ENCODE measurements at places on chromosomes 3 and 15.
A peak's percentile ranks its signal among the peaks of the same experiment; 100 is the strongest.

- DNase-seq: no peak
Observed at GRCh38 chr3:146313746-146314111, 62.8 kb upstream of the PLSCR4 start.

DNA sequence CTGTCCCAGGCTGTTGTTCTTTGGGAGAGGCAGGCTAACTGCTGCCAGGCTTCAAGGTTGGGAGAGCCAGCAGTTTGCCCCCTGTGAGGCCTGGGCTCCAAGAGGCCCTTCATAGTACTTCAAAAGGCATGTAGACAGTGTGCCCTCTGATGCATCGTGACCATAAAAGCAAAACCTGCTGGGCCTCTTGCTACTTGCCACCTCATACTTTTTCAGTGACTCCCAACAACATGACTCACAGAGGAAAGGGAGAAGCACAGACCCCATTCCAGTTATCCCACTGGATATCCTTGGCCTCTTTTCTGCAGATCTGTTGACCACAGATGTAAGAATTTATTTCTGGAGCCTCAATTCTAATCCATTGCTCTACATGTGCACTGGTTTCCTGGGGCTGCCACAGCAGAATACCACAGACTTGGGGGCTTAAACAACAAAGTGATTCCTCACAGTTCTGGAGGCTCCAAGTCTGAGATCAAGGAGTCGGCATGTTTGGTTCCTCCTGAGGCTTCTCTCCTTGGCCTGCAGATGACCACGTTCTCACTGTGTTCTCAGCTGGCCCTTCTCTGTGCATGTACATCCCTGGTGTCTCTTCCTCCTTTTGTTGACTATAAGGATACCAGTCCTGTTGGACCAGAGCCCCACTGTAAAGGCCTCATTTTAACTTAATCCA is 8.9 kb upstream of the NSMCE3 start:
- DNase-seq: no peak

- no peak for DNase-seq
Observed at GRCh38 chr3:24339266-24339825, 155.3 kb downstream of the THRB start.

DNA sequence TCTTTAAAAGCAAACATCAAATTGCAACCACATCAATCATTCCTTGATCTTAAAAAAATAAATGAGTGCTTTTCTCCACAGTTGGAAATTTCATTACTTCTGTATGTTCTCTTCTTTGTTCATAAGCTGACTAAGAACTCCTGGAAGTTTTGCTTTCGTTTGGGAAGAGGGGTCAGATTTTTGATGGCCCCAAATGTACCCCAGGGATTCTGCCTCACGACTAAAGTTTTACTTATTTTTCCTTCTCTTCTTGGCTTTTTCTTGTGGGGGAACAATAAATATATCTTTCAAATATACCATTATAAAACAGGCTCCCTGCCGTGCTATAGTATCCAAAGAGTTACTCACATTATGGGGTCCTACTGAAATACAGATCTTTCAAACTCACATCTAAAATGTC is 215.0 kb upstream of the CDIN1 start:
- no peak for DNase-seq

- no peak for DNase-seq
Observed at GRCh38 chr15:62782071-62782841, 260.3 kb upstream of the TPM1 start.

DNA sequence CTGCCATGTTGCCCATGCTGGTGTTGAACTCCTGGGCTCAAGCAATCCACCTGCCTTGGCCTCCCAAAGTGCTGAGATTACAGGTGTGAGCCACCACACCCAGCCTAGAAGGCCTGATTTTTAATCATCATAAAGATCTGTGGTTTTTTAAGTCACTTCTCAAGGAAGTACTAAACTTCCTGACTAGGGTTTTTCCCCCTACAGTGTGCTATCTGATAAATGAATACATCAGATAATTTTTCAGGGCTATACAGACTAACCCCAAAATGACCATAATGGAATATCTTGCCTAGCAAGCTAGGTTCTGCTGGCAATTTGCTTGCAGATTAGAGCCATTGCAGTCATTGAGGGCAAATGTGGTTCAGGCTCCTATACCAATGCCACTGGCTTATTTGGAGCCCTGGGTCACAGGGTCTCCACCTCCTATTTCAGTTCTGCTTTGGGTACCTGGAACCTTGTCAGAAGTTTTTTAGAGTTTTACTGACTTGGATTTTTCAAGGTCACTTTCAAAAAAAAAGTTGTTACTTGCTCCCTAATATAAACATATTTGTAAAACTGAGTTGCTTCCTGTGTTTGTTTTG is 80.8 kb downstream of the SLC49A4 start:
- peak; percentile 11 for DNase-seq

DNA sequence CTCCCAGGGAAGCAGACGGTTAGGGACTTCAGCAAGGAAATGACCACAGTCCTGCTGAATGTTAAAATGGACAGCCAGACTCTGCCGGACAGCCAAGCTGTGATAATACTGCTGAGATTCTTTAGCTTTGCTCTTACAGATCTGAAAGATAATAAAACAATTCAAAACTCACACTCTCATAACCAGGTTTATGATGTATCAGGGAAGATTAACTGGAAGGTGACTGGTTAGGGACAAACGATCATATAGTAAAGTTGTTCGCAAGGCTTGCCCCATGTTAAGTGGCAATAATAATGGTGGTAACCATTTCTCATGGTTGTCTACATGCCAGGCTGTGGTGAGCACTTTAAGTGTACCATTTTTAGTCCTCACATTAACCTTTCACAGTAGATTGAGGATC is 44.3 kb upstream of the TSPAN3 start:
- DNase-seq: no peak

DNA sequence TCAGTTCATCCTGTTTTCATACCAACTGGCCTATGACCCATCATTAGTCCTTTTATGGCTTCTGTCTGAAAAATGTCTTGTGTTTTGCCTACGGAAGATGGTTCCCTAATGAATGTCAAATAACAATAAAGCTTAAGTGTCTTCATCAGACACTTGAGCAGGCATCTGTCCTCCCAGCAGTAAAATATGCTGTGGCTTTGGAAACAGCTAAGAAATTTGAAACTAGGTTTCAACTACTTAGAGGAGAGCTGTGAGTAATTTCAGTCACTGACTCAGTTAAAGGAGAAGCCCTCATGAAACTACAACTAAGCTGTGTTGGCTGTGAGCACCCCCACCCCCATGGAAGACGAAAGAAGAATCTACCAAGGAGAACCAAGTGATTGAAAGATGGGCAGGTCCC is 409.4 kb upstream of the PPP2R3A start:
- no peak for DNase-seq

GRCh38 chr15:40754574-40754882 is 526 bp downstream of the RMDN3 start:
- DNase-seq: no peak

DNA sequence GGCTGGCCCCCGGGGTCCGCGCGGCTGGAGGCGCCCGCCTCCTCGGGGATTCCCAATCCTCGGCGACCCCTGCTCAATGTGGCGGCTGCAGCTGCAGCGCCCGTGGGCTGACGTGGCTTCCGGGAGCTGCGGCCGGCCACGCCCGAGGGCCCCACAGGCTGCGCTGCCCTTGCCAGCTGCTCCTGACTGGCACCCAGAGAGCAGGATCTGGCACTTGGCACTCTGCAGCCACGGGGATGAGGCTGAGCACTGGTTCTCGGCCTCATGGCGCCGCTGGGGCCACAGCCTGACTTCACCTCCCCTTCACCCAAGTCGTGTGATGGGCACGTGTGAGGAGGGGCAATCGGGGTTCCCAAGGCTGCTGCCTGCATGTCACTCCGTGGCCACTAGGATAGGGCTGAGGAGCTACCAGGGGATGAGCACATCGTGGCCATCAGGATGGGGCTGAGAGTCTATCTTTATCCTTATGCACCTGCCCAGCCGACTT is 267.8 kb upstream of the FRG2C start:
- DNase-seq: no peak

GRCh38 chr15:41622901-41623300 is 37.3 kb upstream of the MGA start:
- DNase-seq: no peak

DNA sequence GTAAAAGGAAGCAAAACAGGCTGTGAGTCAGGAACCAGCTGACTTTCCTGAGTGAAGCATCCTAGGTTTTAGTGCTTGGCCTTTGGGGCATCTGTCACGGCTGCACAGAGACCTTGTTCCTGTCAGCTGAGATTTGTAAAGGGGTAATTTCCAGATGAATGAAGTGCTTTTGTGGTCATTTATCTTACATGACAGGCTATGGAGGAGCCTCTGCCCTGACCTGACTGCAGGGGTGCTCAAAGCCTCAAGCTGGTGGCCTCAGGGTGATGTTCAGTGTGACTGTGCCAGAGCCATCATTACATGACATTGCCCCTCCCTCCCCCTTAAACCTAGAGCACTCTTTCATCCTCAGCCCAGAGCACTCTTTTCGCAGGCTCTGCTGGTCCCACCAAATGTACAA is 132.5 kb downstream of the ARNT2 start:
- no peak for DNase-seq

DNA sequence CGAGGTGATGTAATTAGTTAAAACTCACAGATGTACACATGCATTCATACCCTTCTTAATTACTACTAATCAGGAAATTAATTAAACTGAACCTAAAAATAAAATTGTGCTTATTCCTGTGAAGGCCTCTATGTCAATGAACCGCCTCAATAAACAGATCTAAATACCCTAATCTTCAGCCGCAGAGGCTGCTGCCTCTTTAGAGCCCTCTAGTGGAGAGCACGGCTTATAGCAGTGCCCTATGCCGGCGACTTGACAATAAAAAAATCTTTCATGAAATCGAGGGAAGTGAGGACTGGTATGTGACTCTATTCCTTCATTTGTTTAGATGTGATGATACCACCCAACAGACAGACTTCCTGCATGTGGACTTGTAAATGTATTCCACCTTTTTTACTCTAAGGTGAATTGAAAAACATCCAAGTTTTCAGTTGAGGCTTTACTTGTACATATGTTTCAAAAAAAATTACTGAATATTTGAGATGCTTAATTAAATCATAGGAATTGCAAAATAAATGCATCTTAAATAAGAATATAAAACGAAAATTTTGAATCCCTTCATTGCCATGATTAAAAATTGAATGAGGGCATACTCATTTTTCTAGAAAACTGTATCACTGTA is 8.3 kb upstream of the EPHA3 start:
- peak; percentile 68 for DNase-seq

GRCh38 chr3:56192001-56192400 is 276.3 kb downstream of the ERC2 start:
- DNase-seq: no peak

DNA sequence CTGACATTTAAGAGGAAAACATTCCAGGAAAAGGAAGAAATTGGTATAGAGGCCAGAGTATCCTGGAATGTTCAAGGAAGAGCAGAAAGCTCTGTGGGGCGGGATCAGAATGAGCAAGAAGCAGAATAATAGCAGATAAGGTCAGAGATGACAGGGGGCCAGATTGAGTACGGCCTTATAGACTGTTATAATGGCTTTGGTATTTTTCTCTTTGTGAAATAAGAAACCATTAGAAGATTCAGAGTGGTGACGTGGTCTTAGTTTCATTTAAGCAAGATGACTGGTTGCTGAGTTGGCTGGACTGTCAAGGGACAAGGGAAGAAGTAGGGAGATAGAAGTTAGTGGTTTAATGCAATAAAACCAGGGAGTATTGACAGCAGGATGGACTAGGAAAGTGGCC is 218.3 kb upstream of the SOX2 start:
- DNase-seq: no peak

DNA sequence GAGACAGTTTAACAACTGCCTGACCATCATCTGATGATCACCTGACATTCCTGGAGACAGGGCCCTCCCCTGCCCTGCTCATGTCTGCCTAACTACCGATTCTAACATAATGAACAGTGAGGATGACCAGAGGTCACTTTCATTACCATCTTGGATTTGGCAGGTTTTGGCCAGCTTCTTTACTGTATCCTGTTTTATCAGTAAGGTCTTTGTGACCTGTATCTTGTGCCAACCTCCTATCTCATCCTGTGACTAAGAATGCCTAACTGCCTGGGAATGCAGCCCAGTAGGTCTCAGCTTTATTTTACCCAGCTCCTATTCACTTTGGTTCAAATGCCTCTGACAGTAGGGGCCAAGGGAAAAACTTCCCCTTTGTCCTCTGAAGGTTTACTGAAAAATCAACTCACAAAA is 40.2 kb downstream of the METTL6 start:
- DNase-seq: no peak

DNA sequence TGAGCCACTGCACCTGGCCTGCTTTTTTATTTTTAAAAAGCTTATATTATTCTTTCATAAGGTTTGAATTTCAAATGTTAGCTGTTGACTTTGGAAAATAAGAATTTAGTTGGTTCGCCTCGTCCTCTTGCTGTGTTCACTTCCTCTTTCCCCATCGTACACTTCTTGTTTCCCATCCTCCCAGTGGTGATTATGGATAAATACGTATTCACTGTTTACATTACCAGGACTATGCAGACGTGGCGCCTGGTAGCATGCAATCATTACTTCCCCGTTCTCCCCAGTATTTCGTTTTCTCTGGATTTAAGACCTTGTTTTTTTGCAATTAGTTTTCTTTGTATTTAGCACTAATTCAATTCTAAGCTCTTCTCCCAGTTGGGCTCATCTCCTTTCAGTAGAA is 70.1 kb downstream of the LMLN start:
- DNase-seq: no peak

GRCh38 chr3:69748503-69748902 is 9.2 kb downstream of the MITF start:
- DNase-seq: no peak

GRCh38 chr15:43274136-43274535 is 7.4 kb upstream of the TGM5 start:
- DNase-seq: no peak

GRCh38 chr15:52252781-52253180 is 42.8 kb downstream of the MYO5C start:
- no peak for DNase-seq

DNA sequence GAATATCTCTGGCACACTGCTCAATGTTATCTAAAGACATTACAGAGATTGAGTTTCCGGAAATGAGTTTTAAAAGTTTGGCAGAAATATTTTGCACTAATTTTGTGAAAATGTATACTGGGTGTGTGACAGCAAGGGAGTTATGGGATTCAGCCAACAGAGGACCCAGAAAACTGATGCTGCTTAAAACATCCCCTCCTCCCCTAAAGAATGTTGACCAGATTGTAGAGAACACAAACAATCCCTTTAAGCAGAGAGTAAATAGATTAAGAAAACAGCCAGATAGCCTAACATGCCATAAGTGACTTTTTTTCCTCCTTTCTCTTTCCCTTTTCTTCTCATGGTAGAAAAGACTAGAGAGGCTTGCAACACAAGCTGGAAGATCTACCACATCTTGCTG is 928.0 kb upstream of the ALCAM start:
- no peak for DNase-seq

- DNase-seq: peak; percentile 78
Observed at GRCh38 chr3:48273594-48274211, 32.8 kb downstream of the ZNF589 start.

- DNase-seq: no peak
Observed at GRCh38 chr3:48426401-48426909, 3.4 kb downstream of the PLXNB1 start.

- peak; percentile 52 for DNase-seq
Observed at GRCh38 chr15:60006203-60006862, 2.2 kb downstream of the FOXB1 start.

Measured in B cell (primary cell).